ENCODE measurements at places on chromosomes 13 and 19.

- no peak for DNase-seq
Measured at GRCh38 chr13:77416666-77417212, 89.8 kb upstream of the MYCBP2 start.

GRCh38 chr19:44430956-44431355, 17.3 kb downstream of the ZNF229 start:
- DNase-seq, result no peak

DNA sequence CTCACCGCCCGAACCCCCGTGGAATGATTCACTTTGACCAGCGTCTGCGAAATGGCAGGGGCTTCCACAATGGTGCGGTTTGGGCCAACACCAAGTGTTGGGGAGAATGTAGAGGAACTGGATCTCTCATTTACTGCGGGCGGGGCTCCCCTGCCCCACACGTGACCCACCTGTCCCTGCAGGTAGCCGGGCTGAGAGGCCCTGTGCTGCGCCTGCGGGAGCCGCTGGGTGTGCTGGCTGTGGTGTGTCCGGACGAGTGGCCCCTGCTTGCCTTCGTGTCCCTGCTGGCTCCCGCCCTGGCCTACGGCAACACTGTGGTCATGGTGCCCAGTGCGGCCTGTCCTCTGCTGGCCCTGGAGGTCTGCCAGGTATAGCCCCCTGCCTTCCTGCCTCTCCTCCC, 5.8 kb upstream of the FLT3LG start:
- no peak for DNase-seq

DNA sequence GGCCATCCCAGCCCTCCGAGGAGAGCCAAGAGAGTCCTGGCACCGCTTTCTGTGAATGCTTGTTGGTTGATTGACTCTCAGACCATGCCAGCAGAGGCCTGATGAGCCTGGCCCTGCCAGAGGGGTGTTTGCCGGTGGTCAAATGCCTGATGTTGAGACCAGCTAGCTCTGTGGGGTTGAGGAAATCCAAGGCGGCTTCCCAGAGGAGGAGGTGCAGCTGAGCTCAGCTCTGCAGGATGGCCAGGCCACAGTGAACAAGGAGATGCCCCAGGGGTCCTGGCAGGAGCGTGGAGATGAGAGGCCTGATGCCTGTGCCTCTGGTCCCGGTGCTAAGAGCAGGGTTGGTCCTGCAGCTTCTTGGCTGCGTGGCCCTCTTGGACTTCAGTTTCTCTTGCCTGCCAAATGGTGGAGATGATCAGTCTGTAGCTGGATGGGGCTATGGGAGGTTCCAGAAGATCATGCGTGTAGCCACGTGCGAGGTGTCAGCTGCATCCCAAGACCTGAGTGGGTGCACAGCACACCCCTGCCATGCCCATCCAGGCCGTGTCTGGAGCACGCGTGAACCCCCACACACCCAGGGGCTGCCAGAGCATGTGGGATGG, 16.8 kb downstream of the NFIC start:
- DNase-seq, result no peak

- no peak for DNase-seq
Measured at GRCh38 chr19:16052353-16052752, 23.9 kb upstream of the TPM4 start.

DNA sequence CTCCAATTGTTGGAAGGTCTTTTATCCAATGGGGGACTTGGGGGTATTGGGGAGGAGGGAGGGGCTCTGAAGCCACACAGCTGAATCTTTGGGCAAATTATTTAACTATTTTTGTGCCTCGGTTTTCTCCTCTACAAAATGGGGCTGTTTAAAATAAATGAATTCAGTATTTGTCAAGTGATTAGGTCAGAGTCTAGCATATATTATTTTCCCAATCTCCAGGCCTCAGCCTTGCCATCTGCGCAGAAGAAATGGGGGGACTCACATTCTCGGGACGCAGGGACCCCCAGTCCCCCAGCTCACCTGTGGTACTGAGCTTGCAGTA, 1.5 kb downstream of the TLE5 start:
- DNase-seq, result no peak

GRCh38 chr13:31614704-31615103, 124.6 kb upstream of the RXFP2 start:
- DNase-seq, result no peak

- no peak for DNase-seq
Measured at GRCh38 chr13:97369261-97369893, 64.6 kb upstream of the RAP2A start.

DNA sequence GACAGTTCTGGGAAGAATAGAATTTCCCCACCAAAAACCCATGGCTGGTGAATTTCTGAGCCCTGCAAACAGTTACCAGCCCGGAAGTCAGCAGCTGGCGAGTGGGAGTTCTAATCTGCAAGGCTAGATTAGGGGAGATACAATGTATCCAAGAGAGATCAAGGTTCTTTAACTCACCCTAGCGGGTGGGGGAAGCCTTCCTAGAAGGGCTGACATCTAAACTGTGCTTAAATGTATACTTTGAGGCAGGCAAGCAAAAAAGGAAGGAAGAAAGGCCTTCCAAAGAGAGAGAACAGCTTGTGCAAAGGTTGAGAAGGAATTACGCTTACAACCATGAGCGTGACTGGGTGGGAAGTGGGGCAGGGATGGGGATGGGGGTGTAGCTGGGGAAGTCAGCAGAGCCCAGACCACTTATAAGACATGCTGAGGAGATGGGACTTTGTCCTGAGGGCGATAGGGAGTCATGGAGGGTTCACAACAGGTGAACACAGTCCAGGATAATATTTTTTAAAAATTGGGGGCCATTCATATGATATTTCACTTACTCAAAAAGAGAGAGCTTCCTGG, 20.8 kb upstream of the ZNRF4 start:
- no peak for DNase-seq

Measured in renal pelvis (tissue), 12 donors.